SHP77 (cell line): ENCODE measurements at places on chromosomes 2 and 18.

DNA sequence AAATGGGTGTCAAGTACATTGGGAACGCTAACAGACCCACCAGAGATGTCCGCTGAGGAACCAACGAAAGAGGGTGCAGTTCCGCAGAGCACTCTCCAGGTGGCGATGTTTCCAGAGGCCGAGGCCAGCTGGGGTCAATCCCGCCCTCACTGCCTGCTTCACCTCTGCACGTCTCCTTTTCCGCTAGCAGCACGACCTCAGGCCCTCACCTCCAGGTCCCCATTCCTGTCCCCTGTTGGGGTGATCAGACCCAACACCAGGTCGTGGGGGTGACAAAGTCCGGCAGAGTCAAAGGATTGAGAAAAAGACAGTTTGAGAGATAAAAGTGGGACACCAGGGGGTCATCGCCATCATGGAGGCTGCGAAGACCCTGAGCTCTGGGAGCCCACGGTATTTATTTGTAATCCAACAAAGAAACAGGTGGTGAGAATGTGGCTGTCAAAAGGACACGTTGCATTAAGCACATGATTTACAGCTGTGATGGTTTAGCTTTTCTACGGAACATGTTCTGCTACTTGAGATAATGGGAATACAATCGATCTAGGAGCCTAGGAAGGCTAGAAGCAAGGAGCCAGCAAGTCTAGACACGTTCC is 27.3 kb downstream of the ZAP70 start:
- DNase-seq: peak; percentile 12

GRCh38 chr2:15365411-15365810 is 195.7 kb downstream of the NBAS start:
- no peak for DNase-seq

DNA sequence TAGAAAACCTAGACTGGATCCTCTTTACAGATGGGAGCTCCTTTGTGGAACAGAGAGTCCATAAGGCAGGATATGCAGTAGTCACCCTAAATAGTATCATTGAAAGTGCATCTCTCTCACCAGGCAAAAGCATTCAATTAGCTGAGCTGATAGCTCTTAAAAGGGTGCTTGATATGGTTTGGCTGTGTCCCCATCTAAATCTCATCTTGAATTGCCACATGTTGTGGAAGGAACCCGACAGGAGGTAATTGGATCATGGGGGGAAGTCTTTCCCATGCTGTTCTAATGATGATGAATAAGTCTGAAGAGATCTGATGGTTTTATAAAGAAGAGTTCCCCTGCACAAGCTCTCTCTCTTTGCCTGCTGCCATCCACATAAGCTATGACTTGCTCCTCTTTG is 96.2 kb upstream of the RMP24 start:
- no peak for DNase-seq

GRCh38 chr2:207692206-207693065 is 19.0 kb upstream of the CCNYL1 start:
- DNase-seq: peak; percentile 31

DNA sequence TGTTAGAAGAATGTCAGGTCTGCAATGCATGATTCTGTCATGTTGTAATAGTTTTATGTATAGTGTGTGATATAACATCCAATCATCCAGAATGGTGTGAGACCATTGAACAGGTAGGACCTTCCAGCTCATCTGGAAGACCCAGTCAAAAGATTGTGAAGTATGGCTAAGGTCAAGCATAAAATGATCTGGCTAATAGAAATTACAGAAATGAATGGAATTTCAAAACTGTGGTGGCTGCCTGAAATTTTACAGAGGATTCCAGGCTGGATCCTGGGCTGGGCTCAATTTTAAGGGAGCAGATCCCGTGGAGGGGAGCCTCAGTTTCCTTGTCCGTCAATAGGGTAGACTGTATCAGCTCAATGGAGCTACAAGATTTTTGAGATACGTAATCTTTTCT is 39.1 kb downstream of the ACKR3 start:
- DNase-seq: no peak

DNA sequence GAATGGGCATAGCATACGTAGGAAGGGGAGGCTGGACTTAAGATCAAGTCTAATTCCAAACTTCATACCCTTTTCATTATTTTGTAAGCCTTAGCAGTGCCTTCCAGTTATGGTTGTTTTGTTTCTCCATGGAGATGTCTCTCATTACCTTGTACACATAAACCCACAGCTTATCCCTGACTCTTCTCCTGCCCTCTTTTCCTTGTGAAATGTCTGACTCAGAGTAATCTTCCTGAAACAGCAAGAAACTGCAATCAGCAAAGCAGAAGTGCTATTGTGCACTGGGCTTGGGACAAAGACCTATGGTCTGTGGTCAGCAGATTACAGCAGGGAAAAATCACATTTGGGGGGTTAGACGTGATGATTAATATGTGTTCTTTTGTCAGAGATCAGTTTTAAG is 176.7 kb downstream of the IKZF2 start:
- no peak for DNase-seq

DNA sequence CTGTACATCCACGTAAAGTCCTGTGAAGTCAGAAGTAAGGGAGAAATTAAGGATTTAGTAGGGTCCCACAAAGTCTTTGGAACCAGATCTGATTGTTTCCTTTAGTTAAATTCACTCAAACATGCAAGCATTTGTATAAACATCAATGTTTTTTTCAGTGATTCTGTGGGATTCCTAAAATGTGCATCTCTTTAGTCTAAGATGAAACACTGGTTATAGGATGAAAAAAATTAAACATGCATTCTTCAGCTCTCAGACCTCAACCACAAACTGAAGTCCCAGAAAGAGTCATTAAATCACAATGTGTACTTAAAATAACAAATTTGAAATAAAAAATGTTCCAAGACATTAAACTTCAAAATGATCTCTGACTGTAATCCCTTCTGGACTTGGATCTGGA is 76.5 kb upstream of the APCDD1 start:
- DNase-seq: no peak

GRCh38 chr18:48781988-48782363 is 168.8 kb downstream of the SMAD7 start:
- DNase-seq: no peak

- DNase-seq: no peak
These were observed 924.9 kb upstream of the FAM98A start for GRCh38 chr2:34523958-34524514.

DNA sequence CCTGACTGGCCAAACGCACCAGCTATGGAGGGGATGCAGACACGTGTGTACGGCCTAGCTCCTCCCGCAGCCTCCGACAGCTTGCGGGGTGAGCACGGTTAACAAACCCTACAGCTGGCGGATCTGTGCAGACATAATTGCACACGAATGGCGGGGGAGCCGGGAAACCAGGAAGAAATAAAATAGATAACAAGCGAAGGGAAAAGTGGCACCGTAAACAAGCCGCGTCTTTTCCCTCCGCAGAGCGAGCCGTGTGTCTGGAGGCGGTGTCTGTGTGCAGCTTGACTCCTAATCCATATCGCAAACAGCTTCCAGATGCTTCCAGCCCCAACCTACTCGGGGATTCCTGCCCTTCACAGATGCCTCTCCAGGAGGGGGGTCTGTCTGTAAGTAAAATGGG is 853.1 kb upstream of the SALL3 start:
- DNase-seq: no peak

- no peak for DNase-seq
These were observed 516.6 kb upstream of the NXPH2 start for GRCh38 chr2:139296672-139297209.

- DNase-seq: no peak
These were observed 207.6 kb upstream of the VWC2L start for GRCh38 chr2:214203214-214203613.

GRCh38 chr2:113157118-113157896 is 16.5 kb upstream of the PSD4 start:
- no peak for DNase-seq

- DNase-seq: no peak
These were observed 211.9 kb downstream of the RBM43 start for GRCh38 chr2:151049746-151050145.

DNA sequence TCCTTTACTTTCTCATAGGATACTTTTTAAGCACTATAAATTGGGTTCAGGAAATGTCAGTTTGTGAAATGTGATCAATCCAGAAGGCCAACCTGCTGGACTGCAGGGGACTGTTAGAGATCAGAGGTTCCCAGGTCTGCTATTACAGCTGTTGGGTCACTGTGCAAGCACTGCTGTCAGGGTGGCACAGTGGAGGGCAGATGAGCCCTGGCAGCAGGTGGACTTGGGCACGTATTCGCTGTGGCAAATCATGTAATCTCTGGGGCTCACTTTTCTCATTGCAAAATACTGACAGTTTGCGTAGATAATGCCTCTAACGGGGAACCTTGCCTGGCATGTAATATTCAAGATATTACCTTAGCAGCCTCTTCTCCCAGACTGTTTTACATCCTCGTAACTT is 18.1 kb downstream of the RAB31 start:
- no peak for DNase-seq

DNA sequence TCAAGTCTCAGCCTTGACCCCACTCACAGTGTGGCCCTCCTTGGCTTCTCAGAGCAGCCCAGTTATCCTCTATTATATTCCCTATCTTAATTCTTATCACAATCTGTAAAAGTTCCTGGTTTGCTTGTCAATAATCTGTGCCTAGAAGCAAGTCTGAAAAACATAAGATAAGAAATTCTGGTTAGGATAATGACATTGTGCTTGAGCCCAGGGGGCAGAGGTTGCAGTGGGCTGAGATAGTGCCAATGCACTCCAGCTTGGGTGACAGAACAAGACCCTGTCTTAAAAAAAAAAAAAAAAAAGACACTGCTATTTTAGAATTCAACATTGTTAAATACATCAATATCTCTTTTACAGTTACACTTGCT is 63.9 kb downstream of the TMEM131 start:
- DNase-seq: no peak

DNA sequence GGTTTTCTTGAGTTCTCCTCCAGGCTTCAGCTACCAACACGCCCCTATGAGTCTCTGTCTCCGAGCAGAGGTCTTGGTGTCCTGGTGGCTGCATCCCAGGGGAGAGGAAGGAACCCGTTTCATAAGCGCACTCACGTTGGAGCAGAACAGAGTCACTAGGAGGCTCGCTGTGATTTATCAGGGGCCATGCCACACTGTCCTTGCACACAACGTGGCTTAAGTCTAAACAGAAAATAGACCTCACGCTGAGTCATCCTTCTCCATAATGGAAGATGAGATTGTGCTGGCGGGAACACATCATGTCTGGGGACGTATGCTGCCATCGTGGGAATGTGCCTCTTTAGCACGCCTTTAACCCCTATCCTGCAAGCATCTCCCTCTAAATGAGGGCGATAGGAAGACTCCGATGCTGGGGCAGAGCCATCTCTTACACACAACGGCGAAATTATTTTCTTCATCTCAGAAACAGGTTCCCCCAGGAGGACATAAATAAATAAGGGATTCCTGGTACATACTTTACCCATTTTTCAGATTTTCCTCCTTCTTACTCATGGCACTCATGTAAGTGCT is 211.4 kb downstream of the KLHL29 start:
- peak; percentile 69 for DNase-seq

DNA sequence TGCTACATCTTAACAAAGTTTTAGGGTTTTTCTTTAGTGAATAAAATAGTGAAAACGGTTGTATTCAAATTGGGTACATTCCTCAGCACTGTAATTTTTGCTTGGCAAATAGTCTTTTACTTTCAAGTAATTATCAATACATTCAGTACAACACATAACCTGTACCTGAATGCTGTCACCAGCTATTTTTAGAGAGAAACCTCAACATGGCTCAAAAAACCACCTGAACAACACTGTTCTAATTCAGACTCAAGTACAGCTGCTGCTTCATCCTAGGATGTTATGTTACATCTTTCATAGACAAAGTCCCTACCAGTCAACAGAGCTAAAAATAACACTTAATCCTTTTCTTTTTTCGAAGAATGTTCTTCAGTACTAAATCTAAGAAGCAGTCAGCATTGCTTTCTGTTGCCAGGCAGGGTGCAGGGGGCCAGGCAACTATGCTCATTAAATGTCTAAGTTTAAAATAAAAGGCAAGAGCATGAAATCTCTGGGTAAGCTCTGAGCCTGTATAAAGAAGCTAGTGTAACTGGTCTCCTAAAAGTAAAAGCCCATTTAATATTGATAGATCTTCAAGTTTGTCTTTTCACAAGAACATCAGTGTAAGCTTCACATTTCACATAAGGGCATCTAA is 20.5 kb downstream of the PDIA6 start:
- no peak for DNase-seq

GRCh38 chr2:112433932-112434730 is 686 bp upstream of the RGPD8 start:
- no peak for DNase-seq

GRCh38 chr2:133811409-133812125 is 243.3 kb upstream of the NCKAP5 start:
- DNase-seq: no peak
